Muscle of leg (tissue), 16 donors: ENCODE measurements at places on chromosomes 6 and 20. TPM values are rescaled to one million over a fixed set of nuclear protein-coding genes. Genes with fewer than 3 reads are reported as not detected.

DUSP15 gene
- 1.6 TPM for total RNA-seq

ADGRB3 gene
- total RNA-seq, result 1.5 TPM

C6orf132 gene
- 0.53 TPM for total RNA-seq

CHRNA4 gene
- 0.71 TPM for total RNA-seq

HLA-DPB1 gene
- total RNA-seq, result 12.1 TPM

VSX1 gene
- total RNA-seq, result not detected

SALL4 gene
- 0.18 TPM for total RNA-seq

SOX12 gene
- 5.9 TPM for total RNA-seq

BMP7 gene
- total RNA-seq, result 3.8 TPM

METTL24 gene
- total RNA-seq, result 1.4 TPM

GRIK2 gene
- total RNA-seq, result 1.3 TPM

CLIC5 gene
- 8.5 TPM for total RNA-seq

SNX9 gene
- 27.1 TPM for total RNA-seq

SYTL3 gene
- total RNA-seq, result 7.8 TPM

JAG1 gene
- total RNA-seq, result 40.7 TPM

SDCBP2 gene
- 2.3 TPM for total RNA-seq

EFCAB8 gene
- total RNA-seq, result 0.22 TPM

SPATS1 gene
- not detected for total RNA-seq

TSHZ2 gene
- total RNA-seq, result 11.9 TPM

OGFR gene
- total RNA-seq, result 23.2 TPM

PTCRA gene
- total RNA-seq, result not detected

BMP2 gene
- total RNA-seq, result 1.9 TPM

TXLNB gene
- 94.8 TPM for total RNA-seq

ALDH8A1 gene
- total RNA-seq, result 1.1 TPM

PAK5 gene
- 0.04 TPM for total RNA-seq

SSR1 gene
- 75.9 TPM for total RNA-seq

RMND1 gene
- 24.0 TPM for total RNA-seq

GGTLC1 gene
- not detected for total RNA-seq

ASIP gene
- 0.27 TPM for total RNA-seq

HS3ST5 gene
- total RNA-seq, result 0.58 TPM

PHACTR3 gene
- total RNA-seq, result 7.0 TPM

SIGLEC1 gene
- 2.1 TPM for total RNA-seq

EYS gene
- 1.1 TPM for total RNA-seq

PSORS1C1 gene
- 1.3 TPM for total RNA-seq

THBS2 gene
- 119 TPM for total RNA-seq

TMEM217 gene
- total RNA-seq, result 0.49 TPM

HMGA1 gene
- total RNA-seq, result 27.8 TPM

BTN1A1 gene
- total RNA-seq, result 0.04 TPM

SLC4A11 gene
- total RNA-seq, result 0.35 TPM

DNAAF9 gene
- 12.4 TPM for total RNA-seq
